ENCODE measurements at places on chromosomes 3 and 15.

DNA sequence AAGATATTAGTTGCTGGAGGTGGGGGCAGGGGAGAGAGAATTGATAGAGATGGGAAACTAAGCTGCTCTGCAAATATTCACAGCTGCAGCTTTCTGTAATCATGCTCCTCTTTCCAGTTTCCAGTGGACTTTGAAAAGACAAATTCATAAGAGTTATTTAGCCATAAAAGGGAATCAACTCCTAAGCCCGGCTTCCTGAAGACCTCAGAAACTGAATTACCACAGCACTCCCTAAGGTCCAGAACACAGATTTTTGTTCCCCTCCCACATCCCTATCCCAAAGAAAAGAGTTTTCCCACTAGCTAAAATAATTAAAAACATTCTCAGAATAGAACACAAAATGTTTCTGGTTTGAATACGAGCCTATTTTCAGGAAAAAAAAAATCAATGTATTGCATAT, 871.8 kb upstream of the NR2F2 start:
- no peak for DNase-seq

DNA sequence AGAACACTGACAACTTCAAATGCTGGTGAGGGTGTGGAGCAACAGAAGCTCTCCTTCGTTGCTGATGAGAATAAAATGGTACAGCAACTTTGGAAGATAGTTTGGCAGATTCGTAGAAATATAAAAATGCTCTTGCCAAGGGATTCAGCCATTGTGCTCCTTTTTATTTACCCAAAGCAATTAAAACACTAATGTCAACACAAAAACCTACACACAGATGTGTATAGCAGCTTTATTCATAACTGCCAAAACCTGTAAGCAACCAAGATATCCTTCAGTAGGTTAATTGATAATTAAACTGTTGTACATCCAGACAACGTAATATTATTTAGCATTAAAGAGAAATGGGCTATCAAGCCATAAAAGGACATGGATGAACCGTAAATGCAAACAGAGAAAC, 37.8 kb upstream of the LSAMP start:
- DNase-seq, result no peak

GRCh38 chr3:195889870-195890295, 18.5 kb downstream of the TNK2 start:
- DNase-seq, result no peak

DNA sequence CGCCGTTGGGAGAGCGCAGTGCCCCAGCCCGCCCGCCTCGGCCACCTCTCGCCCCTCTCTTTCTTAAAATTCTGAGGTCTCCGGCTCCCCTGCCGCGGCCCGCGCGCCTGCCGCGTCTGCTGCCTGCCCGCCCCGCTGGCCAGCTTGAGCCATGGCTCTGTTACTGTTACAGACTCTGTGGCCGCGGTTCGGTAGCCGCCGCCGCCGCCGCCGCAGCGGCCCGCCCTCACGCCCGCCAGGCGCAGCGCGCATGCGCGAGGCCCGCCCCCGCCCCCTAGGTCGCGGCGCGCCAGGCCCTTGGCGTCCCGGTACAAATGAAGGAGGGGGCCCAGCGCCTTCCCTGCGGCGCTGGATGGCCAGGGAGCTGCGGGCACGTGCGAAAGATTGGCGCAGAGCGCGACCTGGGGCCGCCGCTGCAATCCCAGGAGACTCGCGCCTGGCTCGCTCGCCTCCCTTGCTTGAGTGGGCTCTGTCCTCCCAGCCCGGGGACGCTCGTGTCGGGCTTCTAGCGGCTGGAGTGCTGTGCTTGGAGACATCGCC, at the start of gene ONECUT1:
ONECUT1 (minus strand) TSS at position 168 of the 540 bp plus-strand sequence. CDS start 452 bp downstream, outside the sequence.
- DNase-seq, result peak; percentile 69
